ENCODE measurements at places on chromosomes 11 and 22. TPM values are rescaled to one million over a fixed set of nuclear protein-coding genes. Genes with fewer than 3 reads are reported as not detected.

RAG2 gene
- total RNA-seq: not detected

NRXN2 gene
- total RNA-seq: 21.6 TPM

GRCh38 chr11:130726234-130727037, 189.8 kb downstream of the SNX19 start:
- no peaks in the 10 kb centered on the region for H3K27me3 ChIP-seq
- no peaks in the 10 kb centered on the region for H3K36me3 ChIP-seq

- no peak overlapping the region for H3K27ac ChIP-seq
- no peak for DNase-seq
- no peaks in the 10 kb centered on the region for H3K4me1 ChIP-seq
- no peaks in the 10 kb centered on the region for H3K27me3 ChIP-seq
- no peak overlapping the region for H3K4me3 ChIP-seq
These were observed 16.4 kb downstream of the PRR5 start for GRCh38 chr22:44718418-44718817.

DNA sequence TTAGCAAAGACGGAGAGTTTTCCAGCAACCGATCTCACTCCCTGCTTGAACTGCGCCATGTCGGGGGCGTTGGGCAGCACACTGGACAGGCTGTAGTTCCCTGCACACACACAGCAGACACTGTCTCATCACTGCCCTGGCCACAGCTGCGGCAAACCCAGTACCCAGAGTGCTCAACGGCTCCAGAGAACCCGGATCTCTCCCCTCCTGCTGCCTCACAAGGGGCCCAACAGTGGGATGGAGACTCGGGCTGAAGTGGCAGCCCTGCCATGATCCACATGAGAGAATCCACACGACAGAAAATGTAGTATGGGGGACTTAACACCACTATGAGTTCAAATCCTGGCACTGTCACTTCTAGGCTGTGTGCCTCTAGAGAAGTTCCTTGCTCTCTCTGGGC, 58.0 kb downstream of the ARFGAP3 start:
- H3K27ac ChIP-seq: no peak overlapping the region
- no peak overlapping the region for H3K4me3 ChIP-seq
- H3K36me3 ChIP-seq: no peaks in the 10 kb centered on the region
- no peaks in the 10 kb centered on the region for H3K4me1 ChIP-seq
- no peak for DNase-seq

CFAP300 gene
- total RNA-seq: 3.2 TPM

GRCh38 chr11:110564676-110565356, 135.1 kb downstream of the FDX1 start:
- DNase-seq: no peak
- no peak overlapping the region for H3K27ac ChIP-seq
- H3K4me1 ChIP-seq: no peaks in the 10 kb centered on the region
- no peaks in the 10 kb centered on the region for H3K36me3 ChIP-seq
- no peaks in the 10 kb centered on the region for H3K27me3 ChIP-seq
- no peak overlapping the region for H3K4me3 ChIP-seq

HTR3A gene
- not detected for total RNA-seq

SLC22A8 gene
- not detected for total RNA-seq

Data from aorta (tissue), 5 donors.